ENCODE measurements at places on chromosomes 2 and 18.

DNA sequence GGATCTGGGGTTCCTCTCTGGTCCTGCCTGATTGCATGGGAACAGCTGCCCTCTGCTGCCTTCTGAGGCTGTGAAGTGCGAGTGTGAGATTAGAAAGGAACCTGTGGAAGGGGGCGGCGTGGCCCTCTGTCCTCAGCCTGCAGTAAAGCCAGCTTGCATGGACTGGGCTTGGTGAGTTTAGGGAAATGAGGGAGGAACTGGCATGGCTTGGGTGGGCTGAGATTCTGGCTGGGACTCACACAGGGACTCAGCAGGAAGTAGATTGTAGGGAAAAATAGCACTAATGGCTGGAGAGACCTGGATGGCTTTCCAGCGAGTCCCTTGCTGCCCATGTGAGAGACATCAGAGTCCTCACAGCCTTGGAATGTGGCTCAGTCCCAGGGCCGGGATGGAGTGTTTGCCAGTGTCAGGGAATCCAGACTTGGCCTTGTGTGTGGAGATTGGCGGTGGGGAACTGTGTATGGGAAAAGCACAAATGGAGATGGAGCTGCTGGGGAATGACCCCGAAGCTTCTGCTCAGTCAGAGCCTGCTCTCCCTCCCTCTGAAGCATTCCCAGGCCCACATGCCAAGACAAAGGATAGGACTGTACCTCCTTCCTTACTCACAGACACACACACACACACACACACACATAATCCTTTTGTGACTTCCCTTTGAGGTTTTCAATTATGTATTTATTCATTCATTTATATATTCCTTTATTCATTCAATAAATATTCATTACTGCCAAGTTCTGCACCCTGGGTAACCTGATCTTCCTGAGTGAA is 115.4 kb downstream of the ACAA2 start:
- DNase-seq: no peak

DNA sequence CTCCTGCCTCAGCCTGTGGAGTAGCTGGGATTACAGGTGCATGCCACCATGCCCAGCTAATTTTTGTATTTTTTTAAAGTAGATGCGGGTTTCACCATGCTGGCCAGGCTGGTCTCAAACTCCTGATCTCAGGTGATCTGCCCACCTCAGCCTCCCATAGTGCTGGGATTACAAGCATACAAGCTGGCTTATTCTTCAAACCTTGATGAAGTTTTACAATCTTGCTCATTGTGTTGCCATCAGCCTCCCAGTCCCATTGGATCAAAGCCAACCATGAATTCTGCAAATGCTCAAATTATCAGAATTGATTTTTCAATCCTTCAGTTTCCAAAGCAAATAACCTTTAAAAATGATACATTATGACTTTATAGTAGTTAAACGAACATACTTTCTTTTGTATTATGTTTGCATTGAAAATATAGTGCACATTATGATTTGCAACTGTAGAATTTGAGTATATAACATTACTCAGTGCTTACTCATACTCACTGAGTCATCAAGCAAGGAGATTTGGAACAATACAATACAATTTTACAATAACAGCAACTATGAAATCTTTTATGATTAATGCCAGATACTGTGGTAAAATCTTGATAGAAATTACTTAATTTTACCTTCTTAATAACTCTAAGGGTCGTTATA is 1491.9 kb upstream of the CELF4 start:
- no peak for DNase-seq

DNA sequence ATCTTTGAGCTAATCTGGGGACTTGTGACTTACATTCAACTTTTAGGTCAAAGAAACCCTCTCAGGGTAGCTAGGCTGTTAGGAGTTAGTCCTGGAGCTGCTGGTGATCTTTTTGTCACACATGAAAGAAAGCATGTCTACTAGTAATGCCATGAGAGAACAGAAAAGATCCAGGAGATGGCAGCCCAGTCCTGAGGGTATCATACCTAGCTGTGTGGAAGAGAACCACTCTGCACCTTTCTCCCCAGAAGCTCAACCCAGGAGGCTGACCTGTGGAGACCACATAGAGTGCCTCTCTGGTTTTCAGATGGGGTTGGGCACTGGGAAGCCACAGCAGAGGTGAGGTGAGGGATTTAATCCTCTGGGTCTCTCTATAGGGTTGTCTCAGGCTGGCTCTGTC is 460.2 kb upstream of the UBE2E3 start:
- no peak for DNase-seq

DNA sequence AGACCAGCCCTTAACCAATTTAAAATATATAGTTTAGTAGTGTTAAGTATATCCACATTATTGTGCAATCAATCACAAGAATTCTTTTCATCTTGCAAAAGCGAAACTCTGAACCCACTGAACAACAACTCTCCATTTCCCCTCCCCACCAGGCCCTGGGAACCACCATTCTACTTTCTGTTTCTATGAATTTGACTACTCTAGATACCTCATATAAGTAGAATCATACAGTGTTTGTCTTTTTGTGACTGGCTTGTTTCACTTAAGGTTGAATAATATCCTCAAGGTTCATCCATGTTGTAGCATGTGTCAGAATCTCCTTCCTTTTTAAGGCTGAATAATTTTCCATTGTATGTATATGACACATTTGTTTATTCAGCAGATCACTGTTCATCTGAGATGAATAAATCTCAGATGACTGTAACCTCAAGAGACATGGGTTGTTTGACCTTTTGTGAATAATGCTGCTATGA is 8.1 kb upstream of the SOS1 start:
- DNase-seq: no peak

DNA sequence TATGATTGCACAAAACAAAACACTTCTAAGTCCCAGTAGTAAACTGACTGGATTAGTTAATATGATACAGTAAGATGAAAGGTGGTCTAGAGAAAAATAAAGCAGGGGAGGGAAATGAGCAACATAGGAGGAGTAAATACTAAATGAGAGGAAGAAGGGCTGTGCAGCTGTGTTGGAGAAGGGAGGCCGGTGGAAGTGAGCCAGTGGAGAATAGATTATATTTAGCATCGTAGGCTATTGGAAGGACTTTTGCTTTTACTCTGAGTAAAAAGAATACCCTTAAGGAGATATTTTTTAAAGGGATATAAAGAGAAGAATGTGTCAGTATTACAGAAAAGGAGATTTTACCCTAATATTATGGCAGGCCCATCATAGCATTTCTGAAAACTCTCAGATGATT is 12.7 kb downstream of the WDR75 start:
- no peak for DNase-seq

DNA sequence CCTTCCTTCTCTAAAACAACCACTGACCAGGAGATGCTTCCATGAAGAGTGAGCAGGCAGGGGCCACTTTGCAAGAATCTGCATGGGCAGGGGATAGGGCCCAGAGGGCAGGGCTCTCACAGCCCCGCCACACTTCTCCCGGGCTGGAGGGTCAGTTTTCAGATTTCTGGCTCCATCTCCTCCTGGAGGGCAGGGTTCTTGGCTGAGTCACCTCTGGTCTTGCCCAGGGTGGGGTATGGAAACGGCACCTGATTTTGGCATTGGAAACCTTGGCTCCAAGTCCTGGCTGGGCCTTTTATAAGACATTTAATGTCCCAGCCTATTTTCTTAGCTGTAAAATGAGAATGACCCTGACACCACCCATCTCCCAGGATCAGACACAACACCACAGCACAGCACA is 27.6 kb upstream of the ASPRV1 start:
- no peak for DNase-seq

GRCh38 chr2:237647176-237648015 is 20.0 kb downstream of the LRRFIP1 start:
- no peak for DNase-seq

GRCh38 chr2:213089438-213089837 is 62.0 kb downstream of the IKZF2 start:
- no peak for DNase-seq

- no peak for DNase-seq
Observed at GRCh38 chr2:33909945-33910695, 311.0 kb upstream of the FAM98A start.

DNA sequence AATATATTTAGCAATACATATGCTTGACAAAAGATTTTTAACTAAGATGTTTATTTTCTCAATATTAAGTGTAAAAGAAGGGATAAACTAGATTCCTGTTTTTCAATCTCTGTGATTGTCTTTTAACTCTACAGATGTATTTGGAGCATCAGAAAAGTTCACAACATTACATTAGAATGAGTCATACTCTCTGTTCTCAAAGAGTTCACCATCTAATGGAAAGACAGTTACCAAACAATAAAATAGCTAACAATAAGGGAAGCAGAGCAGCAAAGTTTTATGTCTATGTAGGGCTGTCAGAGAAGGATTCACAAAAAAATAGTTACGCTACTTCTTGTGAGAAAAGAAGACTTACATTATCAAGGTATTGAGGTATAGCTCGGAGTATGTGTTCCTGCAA is 109.2 kb upstream of the MAP2 start:
- DNase-seq: no peak

GRCh38 chr2:99793022-99793421 is 303.2 kb upstream of the REV1 start:
- no peak for DNase-seq

- DNase-seq: peak; percentile 47
Observed at GRCh38 chr2:25981596-25982272, 563 bp downstream of the KIF3C start.

- no peak for DNase-seq
Observed at GRCh38 chr18:46728219-46728930, 28.5 kb downstream of the ST8SIA5 start.

DNA sequence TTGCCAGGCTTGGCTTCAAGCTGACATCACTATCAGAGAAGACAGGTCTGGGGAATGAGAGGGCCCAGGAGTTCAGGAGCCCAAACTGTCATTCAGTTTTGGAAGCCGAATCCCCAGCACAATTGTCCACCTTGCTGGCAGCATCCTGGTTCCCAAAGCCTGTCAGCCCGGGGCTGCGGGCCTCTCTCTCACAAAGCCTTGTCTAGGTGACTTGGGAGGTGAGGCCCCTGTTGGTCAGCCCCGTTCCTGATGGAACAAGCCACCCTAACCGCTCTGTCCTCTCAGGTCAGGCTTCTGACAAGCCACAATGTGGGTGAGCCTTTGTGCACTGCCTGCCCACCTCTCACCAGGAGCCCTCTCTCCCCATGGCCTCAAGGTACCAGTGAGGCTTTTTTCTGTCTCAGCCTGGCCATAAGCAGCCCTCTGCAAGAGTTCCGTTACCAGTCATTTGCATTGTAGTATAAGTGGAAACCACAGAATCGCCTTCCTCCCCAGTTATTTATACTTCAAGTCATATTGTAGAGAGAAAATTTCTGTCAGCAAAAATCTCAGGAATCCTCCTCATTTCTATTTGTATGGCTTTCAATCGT is 100.6 kb downstream of the MSH2 start:
- DNase-seq: no peak

GRCh38 chr2:196635156-196635555 is 4.4 kb upstream of the CCDC150 start:
- DNase-seq: no peak

DNA sequence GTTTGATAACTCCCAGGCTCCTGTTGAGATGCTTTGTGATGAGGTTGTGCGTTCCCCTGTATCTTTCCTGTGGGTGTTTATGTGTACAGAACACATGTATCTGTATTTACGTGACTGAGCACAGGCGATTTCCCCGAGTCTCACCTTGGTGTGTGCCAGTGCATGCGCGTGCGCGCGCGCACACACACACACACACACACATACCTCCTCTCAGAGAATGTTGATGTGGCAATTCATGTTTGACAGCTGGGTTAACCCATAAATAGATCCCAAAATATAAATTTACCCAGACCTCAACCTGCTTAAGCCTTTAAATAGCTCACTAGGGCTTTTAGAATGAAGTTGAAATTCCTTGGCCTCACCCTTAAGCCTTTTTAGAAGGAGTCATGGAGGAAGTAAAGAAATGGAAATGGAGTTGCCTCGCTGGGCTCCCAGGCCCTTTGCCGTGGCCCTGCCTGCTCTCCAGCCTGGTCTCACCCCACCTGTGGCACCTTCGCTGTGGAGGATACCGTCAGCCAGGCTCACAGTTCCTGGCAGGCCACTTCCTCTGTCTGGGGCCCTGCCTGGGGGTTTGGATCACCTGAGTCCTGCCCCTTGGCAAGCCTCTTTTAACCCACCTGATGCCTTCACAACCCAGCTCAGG is 20.3 kb downstream of the AGAP1 start:
- DNase-seq: no peak

GRCh38 chr2:164335947-164336346 is 285.3 kb downstream of the GRB14 start:
- DNase-seq: no peak

GRCh38 chr18:12048010-12048826 is 45.4 kb upstream of the ANKRD62 start:
- no peak for DNase-seq

DNA sequence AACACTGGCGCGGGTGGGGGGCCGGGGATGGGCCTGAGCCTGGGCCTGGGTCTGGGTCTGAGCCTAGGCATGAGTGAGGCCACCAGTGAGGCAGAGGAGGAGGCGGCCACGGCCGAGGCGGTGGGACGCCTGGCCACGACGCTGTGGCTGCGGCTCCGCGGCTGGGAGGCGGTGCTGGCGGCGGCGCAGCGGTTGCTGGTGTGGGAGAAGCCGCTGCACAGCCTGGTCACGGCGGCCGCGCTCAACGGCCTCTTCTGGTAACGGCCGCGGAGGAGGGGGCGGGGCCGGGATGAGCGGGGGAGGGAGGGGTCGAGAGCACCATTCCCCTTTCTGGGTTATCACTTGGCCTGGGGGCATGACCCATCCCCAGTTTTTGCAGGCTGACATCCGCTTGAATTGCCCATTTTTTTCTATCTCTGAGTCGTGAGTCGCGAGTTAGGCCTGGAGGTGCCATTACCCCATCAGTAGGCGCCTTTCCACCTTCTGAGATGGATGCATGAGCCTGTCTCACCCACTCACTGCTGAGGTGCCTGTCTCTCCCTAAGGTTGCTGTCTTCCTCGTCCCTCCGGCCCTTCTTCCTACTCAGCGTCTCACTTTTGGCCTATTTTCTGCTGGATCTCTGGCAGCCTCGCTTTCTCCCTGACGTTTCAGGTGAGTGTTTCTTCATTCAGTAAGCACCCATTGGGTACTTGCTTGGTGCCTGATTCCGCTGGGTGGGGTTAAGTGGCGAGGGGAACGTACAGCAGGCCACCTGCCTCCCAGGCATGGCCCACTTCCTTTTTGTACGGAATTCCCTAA is 501 bp downstream of the RETREG2 start:
- peak; percentile 49 for DNase-seq

- no peak for DNase-seq
Observed at GRCh38 chr18:75192899-75193298, 16.0 kb downstream of the PTGR3 start.

GRCh38 chr2:217715484-217715883 is 287.3 kb downstream of the TNS1 start:
- no peak for DNase-seq

- DNase-seq: no peak
Observed at GRCh38 chr2:128271597-128271910, 47.1 kb downstream of the HS6ST1 start.

GRCh38 chr2:128270672-128271596 is 47.7 kb downstream of the HS6ST1 start:
- no peak for DNase-seq

GRCh38 chr2:19125901-19126680 is 232.3 kb downstream of the OSR1 start:
- no peak for DNase-seq

DNA sequence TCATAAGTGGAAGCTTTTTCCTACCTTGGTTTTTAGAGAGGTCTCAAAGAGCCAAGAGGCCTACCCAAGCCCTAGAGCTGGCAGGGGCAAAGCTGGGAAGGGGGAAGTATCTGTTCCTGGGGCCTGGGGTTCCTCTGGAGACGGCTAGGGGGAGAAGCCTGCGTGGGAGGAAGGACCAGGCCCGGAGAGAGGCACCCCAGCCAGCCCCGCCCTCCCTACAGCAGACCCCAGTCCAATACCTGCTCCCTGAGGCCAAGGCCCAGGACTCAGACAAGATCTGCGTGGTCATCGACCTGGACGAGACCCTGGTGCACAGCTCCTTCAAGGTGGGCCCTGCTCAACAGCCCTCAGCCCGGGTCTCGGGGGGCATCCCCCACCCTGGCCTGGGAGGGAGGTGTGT is 2.2 kb downstream of the CTDSP1 start:
- DNase-seq: no peak
